ENCODE measurements at places on chromosomes 11 and 22. TPM values are rescaled to one million over a fixed set of nuclear protein-coding genes. Genes with fewer than 3 reads are reported as not detected.

GRCh38 chr11:126190792-126191191 is 20.7 kb downstream of the RPUSD4 start:
- DNase-seq: no peak

- DNase-seq: peak; percentile 85
These were observed 91.8 kb upstream of the CLDN5 start for GRCh38 chr22:19615867-19616581.

DNA sequence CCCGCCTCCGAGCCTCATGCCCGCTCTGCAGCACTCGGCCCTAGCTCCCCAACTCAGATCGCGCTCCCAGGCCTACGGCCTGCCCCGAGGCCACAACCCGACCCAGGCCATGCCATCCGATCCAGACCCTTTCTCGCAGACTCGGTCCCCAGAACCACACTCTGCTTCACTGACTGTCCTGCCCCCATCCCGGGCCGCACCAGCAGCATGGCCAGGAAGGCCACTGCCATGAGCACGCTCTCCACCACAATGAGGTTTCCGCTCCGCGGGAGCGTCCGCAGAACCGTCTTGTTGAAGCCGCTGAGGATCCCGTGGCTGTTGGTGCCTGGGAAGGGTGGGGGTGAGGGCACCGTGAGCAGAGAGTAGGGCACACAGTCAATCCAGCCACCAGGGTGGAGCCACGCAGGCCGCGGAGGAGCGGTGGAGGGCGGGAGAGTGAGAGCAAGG is 6.4 kb downstream of the UNC93B1 start:
- DNase-seq: no peak

DNA sequence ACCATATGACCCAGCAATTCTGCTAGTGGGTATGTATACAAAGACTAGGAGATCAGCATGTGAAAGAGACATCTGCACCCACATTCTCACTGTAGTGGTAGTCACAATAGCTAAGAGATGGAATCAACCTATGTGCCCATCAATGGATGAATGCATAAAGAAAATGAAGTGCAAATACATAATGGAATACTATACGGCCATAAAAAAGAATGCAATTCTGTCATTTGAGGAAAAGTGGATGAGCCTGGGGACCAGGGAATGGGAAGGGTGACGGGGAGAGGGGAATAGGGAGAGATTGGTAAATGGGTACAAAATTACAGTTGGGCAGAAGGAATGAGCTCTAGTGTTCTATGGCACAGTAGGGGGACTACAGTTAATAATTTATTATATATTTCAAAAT is 26.7 kb upstream of the SMIM38 start:
- DNase-seq: no peak

Gene SLC1A2
- not detected for total RNA-seq

Gene PDE2A
- 1.8 TPM for total RNA-seq

Gene HTR3B
- total RNA-seq: 2.2 TPM
